ENCODE measurements at places on chromosomes 6 and 20.
A peak's percentile ranks its signal among the peaks of the same experiment; 100 is the strongest.

GRCh38 chr6:170208651-170209353 is 82.1 kb downstream of the DLL1 start:
- DNase-seq = no peak

DNA sequence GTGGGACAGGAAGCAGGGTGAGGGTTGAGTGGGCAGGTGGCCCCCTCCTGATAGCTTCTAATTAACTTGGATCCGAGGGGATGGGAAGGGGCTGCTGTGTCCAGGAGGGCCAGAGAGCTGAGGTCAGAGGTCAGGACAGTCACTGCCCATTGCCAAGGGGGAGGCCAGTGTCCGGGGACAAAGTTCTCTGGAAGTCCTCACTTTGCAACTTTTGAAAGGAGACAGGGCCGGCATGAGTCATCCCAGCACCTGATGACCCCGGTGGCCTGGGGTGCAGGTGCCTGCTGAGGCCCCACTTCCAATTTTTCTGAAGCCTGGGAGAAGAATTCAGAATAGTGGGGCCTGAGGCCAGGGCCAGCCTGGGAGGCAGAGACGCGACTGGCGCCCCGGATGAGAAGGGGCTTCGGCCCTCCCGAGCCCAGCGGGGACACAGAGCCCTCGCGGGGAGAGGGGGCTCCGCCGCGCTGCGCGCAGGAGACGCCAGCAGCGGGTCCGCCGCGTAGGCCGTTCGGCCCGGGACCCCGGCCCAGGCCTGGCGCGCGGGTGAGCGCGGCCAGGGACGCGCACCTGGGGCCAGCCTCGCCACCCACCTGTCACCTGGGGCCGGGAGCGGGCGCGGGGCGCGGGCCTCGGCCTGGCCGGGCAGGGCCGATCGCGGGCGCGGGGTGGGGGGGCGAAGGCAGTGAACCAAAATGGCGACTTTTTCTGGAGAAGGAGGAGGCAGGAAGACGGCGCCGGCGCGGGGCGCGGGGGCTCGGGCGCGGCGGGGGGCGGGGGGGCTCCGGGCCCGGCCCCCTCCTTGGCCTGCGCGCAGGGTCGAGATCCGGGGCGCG is 586 bp downstream of the ZNF512B start:
- no peak for DNase-seq

DNA sequence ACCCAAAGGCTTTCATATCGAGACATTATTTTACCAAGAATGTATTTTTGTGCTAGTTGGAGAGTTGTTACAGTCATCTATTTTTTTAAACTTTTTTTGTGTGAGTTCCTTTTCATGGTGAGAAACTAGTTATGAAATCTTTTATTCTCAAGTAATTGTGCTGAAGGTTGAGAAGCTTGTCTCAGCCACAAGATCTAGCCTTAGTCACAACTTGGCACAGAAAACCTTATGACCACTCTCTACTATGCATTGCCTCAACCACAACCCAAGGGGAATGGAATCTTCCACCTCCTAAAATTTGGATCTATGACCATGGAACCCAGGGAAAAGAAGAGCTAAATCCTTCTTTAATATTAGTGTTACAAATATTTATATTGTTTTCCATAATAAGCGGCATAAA is 58.5 kb downstream of the HS3ST5 start:
- no peak for DNase-seq

DNA sequence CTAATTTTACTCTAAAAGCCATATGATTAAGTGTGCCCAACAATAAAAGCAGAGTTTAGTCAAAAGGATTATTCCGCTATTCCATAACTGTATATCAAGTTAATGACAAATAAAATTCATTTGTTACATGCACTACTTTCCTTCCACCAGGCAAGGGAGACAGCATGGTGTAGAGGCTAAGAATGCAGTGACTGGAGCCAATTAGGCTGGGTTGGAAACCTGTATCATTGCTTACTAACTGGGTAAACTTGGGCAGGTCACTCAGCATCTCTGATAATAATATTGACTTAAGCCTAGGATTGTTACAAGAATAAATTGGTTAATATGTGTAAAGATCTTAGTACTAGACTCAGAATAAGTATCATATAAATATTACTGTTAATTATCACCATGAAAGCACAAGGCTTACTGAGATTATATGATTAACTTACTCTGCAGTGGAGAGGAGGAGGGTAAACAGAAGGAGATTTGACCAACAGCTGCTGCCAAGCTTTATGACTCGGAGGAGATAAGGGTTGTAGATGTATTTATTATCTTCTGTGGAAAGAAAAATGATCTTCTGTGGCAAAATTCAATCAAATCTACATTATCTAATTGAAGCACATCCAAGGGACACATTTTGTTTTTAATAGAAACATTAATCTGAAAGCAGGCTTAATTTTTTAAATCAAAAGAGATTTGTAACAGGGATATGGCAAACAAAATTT is 1459.9 kb downstream of the GRIK2 start:
- DNase-seq = no peak

- DNase-seq = peak; percentile 32
Measured at GRCh38 chr6:14144678-14145113, 27.1 kb downstream of the CD83 start.

DNA sequence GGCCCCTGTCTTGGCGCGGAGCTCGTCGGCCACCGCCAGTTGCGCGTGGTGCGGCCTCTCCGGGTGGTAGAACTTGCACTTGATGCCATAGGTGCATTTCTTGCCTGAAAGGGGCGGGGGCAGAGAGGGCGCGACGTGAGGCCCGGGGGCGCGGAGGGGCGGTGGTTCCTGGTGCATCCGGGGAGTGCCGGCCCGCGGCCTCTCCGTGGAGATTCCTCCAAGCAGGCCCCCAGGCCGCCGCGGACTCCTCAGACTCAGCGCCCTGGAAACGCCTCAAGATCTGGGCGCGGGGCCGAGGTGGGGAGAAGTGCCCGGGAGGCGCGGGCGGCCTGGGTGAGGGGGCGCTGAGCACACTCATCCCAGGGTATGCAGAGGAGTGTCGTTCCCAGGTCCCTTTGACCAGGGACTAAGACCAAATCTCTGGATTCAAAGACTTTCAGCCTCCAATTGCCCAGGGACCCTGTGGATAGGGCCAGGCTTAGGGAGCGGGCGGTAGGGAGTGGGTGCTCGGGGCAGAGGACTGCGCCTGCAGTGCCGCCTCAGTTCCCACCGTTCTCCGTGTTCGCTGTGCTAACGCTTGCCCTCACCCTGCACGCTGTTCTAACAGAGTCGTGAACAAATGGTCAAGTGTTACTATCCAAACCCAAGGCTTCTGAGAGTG is 33.3 kb downstream of the ZC3H12D start:
- no peak for DNase-seq

- no peak for DNase-seq
Measured at GRCh38 chr6:1240766-1241318, 71.1 kb upstream of the FOXQ1 start.

DNA sequence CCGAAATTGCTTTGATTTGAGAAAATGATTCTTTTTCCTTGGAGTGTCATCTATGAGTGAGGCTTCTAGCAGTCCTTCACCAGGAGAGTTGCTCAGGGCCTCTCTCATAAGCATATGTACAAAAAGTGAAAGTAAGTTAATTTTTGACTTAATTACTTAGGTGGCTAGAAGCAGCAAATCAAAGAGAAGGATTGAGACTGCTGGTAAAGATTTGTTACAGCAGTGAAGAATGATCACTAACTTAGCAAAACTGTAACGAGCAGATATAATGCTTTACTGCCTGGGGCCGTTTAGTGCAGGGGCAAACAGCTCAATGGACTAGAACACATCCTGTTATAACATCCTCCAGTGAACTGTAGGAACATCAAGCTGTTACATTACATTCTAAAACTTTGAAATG is 167.8 kb upstream of the RIPOR2 start:
- DNase-seq = no peak

DNA sequence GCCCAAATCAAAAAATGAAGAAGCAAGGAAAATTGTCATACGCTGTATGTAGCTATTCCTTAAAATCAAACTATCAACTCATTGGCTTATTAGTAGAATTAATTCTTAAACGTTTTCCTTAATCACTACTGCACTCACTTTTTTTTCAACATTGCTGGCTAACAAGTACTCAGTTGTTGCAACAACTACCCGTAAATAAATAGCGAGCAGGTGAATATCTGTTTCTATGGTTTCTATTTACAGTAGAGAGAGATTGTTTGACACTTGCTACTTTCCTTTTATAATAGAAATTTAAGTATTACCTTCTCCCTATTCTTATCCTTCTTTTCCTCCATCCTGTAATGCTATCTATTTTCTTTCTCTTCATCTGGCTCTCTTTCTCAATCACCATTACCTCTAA is 25.1 kb downstream of the FRK start:
- no peak for DNase-seq

- DNase-seq = no peak
Measured at GRCh38 chr6:6405031-6405430, 84.6 kb upstream of the F13A1 start.

- DNase-seq = no peak
Measured at GRCh38 chr20:20821484-20822260, 109.2 kb upstream of the RALGAPA2 start.

DNA sequence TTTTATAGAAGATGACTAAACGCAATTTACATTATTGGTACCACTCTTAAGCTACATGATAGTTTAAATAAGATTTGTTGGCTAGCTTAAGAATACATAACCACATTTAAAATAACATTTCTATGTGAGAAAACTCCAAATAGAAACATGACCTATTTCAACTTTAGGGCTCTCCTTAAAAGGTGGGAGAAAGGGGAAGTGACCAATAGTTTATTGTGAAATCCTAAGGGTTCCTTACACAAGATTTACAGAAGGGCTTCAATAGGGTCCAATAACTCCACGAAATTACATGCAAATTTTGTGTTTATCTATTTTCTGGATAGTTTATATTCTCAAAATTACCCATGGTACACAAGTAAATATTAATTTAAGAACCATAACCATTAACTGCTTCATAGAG is 91.6 kb upstream of the DST start:
- DNase-seq = no peak

DNA sequence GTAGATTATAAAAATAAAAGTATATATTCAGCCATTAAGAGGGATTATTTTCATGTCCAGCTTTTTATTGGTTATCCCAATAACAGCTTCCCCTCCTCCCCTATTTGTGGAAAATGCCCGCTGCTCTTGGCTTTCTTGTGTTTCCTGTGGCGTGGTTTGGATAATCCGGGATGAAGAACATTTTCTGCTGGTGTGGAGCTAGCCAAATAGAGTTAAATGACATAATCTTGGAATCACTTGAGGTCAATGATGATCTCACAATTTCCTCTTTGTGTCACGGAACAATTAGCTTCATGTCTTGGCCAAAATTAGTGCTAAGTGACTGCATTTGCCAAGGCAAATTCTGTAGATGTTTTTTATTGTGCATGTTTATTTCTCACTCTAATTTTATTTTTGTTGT is 394.0 kb downstream of the LAMA2 start:
- DNase-seq = no peak

- DNase-seq = no peak
Measured at GRCh38 chr6:150293423-150294173, 75.2 kb upstream of the IYD start.

- no peak for DNase-seq
Measured at GRCh38 chr6:100833972-100834574, 47.1 kb downstream of the ASCC3 start.

- no peak for DNase-seq
Measured at GRCh38 chr6:150325066-150325772, 43.6 kb upstream of the IYD start.

GRCh38 chr6:40163924-40164323 is 229.7 kb upstream of the MOCS1 start:
- DNase-seq = no peak

- DNase-seq = peak; percentile 19
Measured at GRCh38 chr6:151627689-151628444, 134.1 kb downstream of the CCDC170 start.

GRCh38 chr6:38364127-38364526 is 275.6 kb downstream of the BTBD9 start:
- DNase-seq = no peak

- DNase-seq = no peak
Measured at GRCh38 chr6:11410539-11411307, 126.8 kb upstream of the TMEM170B start.

GRCh38 chr20:47748823-47749222 is 36.5 kb downstream of the SULF2 start:
- DNase-seq = no peak

DNA sequence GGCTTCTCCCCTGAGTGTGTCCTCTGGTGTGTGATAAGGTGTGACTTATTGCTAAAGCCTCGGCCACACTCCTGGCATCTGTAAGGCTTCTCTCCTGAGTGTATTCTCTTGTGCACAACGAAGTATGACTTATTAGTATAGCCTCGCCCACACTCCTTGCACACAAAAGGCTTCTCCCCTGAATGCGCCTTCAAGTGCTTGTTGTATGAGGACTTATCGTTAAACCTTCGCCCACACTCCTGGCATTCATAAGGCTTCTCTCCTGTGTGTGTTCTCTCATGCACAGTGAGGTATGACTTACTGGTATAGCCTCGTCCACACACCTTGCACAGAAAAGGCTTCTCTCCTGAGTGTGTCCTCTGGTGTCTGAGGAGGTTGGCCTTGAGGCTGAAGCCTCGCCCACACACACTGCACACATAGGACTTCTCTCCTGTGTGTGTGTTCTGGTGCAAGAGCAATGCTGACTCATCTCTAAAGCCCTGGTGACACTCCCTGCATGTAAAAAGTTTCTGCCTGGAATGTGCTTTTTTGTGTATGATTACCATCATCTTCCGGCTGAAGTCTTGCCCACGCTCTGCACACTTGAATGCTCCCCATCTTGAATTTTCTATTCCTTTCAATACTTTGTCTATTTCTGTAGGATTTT is 20.4 kb downstream of the ZNF337 start:
- no peak for DNase-seq

GRCh38 chr6:61210549-61210948 is 1075.5 kb downstream of the KHDRBS2 start:
- no peak for DNase-seq

DNA sequence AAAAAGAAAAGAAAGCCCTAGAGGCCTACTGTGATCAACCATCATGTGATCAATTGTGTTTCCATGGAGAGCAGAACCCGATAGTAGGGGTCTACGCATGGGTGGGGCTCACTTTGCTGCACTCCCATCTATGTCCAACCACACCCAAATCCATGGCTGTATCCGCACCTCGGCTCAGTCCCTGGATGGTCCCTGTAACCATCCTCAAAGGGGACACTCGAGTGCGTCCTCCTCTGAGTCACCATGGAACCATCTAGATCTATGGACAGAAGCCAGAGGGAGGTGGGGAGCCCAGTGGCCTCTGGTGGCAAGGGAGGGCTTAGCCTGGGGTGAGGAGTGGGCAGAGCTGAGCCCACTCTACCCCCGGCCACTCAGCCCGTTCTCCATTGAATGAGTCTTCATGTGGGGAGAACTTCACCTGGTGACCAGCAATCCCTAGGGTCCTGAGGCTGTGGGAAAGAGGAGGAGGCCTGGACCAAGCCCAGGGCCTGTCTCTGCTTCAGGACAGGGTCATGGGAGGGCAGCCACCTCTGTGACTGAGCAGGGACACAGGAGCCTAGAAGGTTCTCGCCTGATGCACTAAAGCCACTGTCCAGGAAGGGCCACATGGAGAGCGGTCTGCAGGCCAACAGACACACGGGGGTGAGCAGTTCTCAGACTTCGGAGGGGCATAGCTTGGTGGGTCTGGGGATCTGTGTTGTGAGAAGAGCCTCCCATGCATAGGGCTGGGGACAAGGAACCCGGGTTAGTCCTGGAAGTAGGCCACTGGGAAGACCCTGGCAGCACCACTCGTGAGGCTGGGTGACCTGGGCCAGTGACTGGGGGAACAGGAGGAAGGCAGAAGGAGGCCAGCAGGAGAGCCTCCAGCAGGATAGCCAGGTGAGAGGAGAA is 19.3 kb downstream of the RAET1L start:
- DNase-seq = no peak
